ENCODE measurements at places on chromosomes 6 and 20.

DNA sequence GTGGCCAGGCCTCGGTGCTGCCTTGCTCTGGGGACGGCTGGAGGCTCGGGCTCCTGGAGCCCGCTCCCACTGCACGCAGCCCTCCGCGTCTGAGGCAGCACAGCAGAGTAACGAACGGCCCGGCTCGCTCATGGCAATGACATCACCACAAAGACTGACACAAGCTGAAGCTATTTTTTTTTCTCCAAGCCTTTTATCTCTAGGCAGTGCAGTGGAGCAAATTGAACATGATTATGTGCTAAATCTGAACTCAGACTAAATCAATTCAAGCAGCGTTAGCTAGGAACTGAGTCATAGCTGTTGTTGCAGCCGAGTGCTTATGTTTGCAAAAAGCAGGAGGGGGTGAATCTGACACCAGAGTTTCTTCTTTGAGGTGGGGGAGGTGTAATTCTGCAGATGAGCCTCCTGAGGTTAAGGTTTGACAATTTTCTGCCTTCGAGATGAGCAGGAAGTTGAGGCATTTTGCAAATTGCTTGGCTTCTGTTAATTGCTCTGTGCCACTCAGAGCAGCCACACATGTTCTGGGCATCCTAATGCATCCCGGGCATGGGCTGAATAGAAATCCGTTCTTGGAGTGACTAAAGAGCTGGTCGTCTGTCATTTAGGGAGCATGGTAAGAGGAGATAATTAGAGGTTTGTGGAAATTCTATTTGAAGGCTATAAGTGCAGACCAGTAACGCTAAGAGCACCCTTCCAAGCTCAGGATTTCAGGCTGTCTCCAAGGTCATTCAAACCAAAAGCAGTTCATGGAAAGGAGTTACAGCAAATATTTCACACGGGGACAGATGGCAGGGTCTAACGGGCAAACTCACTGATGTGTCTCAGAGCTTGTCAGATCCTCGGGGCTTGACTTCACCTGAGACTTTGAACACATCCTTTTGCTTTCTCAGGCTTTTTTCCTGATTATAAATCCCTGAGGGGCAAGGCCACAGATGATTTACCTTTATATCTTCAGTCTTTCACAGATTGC is 155.1 kb upstream of the ENPP5 start:
- peak; percentile 92 for DNase-seq

GRCh38 chr20:61451953-61452352 is 199.9 kb downstream of the CDH4 start:
- DNase-seq = no peak

GRCh38 chr6:163324688-163325389 is 89.7 kb upstream of the QKI start:
- DNase-seq = peak; percentile 64

DNA sequence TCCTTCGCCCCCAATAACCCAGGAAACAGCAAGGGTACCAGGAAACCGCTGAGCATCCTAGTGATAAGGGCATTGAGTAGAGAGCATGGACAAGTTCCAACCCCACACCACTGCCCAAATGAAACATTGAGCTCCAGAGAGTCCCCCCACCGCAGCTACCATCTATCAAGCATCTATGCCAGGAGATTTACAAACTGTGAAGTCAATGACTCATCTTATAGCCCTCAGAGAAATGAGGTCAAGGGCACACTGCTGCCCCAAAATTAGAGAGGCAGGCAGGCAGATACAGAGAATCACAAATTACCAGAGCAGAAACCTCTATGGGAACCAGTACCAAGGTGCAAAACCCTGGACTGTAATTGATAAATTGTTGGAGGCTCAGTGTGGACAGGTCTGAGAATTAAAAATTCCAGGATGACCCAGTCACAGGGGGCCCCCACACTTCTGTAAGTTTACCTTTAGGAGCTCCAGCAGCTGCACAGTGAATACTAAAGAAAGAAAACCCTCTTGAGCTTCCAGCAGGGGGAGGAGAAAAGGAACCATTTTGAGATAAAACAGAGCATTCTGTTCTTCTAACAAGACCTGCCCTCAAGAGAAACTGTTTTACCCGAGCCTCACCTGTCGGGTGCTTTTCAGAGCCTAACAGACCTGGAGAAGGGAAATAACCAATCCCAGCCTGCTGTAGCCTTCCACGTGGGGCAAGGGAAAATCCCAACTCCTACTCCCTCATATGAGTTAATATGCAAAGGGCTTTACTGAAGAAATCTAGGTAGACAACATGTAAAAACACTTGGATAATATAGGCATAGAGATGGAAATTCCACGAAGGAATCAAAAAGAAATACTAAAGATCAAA is 118.0 kb upstream of the ARID1B start:
- peak; percentile 15 for DNase-seq

DNA sequence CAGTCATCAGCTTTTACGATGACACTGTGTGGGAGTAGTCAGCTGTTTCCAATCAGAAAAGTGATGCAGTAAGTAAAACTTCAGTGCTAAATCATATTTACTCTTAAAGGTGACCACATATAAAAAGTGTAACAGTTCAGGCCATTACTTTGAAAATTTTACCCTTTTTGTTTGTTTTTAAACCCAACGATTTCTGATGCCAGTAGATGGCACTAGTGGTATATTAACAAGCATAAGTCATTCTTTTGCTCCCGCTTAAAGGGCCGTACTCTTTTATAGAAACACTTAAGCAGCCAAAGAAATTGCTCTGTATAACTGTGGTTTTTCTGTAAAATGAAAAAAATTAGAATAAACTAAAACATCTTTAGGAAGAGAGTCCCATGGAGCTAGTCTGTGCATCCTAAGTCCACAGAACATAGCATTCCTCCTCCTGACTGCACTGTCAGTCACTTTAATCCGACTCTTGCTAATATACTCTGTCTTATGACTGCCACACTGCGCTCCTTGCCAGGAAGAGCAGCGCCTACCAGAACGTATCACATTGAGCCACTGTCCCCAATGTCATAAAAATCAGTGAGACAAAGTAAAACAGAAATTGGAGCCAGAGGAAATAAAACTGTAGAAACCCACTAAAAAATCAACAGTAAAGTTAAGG is 25.0 kb downstream of the HEBP2 start:
- DNase-seq = peak; percentile 59

- peak; percentile 58 for DNase-seq
Observed at GRCh38 chr6:139926711-139927110, 552.3 kb upstream of the CITED2 start.

DNA sequence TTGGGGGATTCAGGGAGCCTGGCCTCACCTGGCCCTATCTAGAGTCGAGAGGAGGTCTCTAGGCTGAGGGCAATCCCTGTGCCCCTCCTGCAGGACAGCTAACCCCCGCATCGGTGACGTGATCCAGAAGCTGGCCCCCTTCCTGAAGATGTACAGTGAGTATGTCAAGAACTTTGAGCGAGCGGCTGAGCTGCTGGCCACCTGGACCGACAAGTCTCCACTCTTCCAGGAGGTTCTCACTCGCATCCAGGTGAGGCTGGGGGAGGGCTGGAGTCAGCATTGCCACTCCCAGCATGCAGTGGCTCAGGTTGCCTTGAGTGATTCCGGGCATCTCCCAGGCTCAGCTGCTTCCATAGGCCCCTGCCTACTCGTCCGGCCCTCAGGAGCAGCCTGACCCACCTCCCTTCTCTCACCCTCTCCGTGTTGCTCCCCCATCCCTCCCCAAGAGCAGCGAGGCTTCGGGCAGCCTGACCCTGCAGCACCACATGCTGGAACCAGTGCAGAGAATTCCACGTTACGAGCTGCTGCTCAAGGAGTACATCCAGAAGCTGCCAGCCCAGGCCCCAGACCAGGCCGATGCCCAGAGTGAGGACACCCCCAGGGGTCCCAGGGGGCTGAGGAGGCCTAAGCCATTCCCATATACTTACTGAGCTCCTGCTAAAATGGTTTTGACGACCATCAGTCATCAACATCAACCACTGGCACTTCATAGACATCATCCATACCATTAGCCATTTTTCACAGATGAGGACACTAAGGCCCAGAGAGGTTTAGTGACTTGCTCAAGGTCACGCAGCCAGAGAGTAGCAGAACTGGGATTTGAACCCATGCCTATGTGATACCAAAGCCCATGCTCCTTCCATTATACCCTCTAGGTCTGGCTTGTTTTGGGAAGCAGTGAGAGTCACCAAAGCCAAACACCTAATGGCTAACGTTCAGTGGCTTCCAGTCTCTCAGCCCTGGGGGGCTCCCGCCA is 8.3 kb downstream of the FGD2 start:
- DNase-seq = no peak
